Fibroblast of villous mesenchyme (primary cell): ENCODE measurements at places on chromosomes 1 and 21.

GRCh38 chr1:153539395-153540093, 1.2 kb downstream of the S100A5 start:
- DNase-seq = no peak

DNA sequence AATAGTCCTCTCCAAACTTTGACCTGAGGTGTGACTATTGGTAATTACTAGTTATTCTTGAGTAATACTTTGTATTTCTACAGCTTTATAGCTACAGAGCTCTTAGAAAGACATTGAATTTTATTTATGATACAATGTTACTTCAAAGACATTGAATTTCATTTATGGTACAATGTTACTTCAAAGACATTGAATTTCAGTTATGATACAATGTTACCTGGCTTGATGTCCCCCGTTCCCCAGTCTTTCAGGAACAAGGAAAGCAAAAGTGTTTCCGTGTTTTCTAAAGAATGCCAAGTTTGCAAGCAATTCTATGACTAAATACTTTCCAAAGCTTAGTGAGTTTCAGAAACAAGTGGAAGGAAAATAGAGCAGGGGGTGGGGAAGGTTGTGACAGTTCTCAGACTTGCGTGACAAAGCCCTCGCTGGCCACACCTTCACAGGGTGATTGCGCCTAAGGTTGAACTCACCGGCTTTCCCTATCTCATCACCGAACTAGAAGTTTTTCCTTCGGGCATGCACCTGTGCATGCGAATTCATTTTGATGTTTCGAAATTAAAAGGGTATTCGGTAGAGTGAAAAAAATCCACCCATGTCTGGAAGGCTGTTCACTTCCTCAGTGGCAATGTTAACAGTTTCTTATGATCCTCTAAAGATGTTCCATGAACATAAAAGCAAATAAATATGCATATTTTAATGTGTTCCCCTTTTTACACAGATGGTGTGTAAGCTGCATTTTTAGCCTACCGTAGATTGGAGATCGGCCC, 909 bp upstream of the PAXBP1 start:
- DNase-seq = peak; percentile 24

DNA sequence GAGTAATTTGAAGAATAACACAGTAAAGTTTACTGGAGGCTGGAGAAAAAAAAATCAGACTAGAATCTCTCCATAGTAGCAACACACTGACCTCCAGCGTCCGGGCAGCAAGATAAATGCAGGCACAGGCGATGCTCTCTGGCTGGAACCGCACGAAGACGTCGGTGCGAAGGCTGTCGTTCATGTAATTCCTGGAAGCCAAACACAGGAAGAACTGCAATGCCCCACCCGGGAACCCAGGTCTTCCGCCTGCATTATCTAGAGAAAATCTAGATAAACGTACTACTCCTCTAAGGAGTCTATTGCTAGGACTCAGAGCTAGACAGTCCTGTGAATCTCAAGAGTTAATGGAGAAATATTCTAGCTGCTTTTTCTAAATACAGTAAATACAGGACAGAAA, 8.5 kb downstream of the CCNL2 start:
- DNase-seq = no peak

GRCh38 chr1:26378088-26378878, 5.7 kb upstream of the ZNF683 start:
- DNase-seq = peak; percentile 98

DNA sequence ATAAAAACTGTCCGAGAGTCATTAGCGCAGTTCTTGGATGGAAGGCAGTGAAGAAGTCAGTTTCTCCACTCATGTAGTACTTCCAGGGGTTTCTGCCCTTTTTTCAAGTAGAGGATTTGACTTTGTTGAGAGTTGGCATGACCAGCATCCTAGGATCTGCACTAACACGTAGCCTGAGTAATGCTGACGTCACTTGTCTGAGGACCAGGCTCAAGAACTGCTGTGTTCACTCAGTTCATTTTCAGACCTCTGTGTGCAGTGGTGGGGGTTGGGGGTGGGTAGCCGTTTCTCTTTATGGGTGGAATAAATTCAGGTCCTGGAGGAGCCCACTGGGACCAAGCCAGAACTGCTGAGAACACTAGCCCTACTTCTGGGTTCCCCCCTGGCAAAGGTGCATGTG, 53.3 kb downstream of the MRPS6 start:
- DNase-seq = peak; percentile 37

- DNase-seq = no peak
These were observed 17.3 kb downstream of the PCSK9 start for GRCh38 chr1:55056632-55056992.

GRCh38 chr1:104295511-104295910, 545.8 kb downstream of the AMY1C start:
- DNase-seq = no peak

DNA sequence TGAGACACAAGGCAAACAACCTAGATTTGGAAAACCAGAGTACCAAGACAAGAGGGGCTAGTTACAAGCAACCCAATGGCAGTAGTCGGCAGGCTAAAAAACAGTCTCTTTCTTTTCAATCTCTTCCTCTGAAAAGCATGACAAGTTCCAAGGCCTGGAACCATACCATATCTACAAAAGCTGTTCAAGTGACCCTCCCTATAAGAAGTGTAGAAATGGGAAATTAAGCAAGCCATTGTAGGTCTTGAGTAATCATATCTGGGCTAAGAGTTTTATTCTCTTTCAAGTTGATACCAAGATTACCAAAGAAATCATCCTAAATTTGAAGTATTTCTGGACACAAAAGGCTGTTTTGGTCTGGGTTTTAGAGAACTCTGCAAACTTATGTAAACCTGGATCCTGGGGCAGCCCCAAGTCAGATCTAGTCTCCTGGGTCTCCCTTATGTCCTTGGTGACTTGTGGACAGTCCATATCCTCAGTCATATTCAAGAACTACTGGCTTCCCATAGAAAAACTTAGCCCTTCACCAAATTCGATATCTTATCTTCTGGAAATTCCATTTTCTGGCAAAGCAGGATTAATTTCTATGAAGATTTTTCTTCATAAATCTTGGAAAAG, 24.7 kb downstream of the FMO3 start:
- DNase-seq = no peak

GRCh38 chr1:178389441-178389840, 107.3 kb downstream of the CLEC20A start:
- DNase-seq = no peak

GRCh38 chr1:83547901-83548300, 451.0 kb downstream of the TTLL7 start:
- peak; percentile 1 for DNase-seq

DNA sequence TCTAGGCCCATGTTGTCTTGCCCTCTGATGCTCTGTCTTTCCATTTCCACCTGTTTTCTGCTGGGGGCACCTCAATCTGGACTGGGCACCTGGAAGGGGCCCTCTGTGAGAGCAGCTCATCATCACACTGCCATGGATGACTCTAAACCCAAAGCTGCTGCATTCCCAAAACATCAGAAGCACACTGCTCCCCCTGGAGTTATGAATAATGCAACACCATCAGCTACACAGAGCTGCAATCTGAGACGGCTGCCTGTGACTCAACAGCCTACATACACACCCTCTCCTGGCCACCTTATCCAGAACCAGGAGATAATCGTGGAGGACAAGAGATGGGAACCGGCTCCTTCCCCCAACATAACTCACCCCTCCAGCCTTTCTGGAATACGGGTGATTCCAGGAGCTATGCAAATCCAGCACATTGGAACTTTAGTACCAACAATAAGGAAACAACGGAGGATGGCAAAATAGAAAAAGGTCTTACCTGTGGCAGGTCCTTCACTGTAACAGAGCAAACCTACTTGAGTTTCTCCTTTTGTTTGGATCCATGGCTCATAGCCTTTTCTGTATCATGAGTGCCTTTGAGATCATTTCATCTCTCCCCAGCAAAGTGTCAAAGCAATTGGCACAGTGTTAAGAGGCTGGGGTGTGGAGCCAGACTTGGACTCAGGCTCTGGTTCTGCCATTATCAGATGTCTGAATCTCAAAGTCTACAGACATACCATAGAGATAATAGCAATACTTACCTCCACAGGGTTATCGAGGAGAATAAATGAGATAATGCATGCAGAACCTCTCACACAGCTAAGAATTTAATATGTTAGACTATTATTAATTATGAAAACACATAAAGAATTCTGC, 29.3 kb downstream of the AK2 start:
- DNase-seq = peak; percentile 93

DNA sequence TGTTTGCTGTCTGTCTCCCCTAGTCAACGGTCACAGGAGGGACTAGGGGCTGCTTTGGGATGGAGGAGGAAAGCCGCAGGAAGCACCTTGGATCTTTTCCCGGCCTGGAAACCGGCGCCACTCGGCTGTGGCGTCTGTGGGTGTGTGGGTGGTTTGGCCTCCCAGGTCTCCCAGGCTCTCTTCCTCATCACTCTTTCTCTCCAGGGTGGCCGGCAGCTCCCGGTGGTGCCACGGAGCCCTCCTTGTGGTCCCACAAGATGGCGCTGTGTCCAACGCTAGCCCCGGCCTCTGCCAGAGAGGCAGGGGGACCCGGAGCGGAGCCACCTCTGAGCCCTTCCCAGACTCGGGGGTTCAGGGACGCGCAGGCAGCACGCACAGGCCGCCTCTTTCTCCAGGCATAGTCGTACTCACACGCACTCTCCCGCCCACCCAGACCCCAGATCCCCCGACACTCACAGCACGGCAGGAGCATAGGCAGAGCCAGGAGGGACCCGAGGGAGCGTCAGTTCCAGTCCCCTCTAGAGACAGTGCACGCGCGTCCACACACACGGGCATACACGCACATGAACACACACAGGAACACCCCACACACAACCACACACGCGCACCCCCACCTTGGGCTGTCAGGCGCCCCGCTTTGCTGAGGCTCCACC, 31.2 kb downstream of the CDCP2 start:
- peak; percentile 72 for DNase-seq

GRCh38 chr1:244264163-244264562, 187.5 kb downstream of the ADSS2 start:
- DNase-seq = no peak

DNA sequence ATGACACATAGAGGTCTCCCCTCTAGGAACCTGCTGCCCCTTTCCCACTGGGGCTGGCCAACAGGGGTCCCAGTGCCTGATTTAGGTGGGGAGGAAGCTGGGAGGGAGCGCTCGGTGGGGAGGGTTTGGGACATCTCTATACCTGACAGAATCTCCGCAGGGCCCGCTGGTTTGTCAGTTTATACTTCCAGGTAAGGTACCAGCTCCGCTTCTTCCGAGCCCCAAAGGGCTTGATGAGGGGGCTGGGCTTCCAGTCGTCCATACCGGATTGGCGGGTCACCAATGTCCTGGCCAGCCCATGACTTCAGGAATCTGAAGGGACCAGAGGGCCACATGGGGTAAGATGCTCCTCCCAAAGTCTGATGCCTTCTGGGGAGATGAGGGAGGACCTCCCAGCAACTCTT, 672 bp downstream of the POMGNT1 start:
- DNase-seq = no peak

- peak; percentile 50 for DNase-seq
These were observed 119.8 kb downstream of the OSBPL9 start for GRCh38 chr1:51736702-51737101.

DNA sequence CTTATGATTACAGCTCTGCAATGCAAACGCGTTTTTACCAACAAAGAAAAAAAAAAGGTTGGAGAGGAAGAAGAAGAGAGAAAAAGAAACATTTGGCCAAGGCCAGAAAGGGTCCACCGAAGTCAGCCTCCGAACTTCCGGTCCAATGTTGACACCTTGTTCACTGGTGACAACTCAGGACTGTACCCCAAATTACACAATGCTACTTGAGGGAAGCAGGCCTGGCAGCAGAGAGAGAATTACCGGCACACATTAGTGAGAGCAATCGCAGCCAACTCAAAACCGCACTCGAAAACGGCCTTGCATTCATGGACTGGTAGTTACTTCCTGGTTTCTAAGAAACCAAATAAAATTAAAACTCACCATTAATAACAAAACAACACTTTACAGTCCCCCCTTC, 652.5 kb downstream of the KIF26B start:
- no peak for DNase-seq

DNA sequence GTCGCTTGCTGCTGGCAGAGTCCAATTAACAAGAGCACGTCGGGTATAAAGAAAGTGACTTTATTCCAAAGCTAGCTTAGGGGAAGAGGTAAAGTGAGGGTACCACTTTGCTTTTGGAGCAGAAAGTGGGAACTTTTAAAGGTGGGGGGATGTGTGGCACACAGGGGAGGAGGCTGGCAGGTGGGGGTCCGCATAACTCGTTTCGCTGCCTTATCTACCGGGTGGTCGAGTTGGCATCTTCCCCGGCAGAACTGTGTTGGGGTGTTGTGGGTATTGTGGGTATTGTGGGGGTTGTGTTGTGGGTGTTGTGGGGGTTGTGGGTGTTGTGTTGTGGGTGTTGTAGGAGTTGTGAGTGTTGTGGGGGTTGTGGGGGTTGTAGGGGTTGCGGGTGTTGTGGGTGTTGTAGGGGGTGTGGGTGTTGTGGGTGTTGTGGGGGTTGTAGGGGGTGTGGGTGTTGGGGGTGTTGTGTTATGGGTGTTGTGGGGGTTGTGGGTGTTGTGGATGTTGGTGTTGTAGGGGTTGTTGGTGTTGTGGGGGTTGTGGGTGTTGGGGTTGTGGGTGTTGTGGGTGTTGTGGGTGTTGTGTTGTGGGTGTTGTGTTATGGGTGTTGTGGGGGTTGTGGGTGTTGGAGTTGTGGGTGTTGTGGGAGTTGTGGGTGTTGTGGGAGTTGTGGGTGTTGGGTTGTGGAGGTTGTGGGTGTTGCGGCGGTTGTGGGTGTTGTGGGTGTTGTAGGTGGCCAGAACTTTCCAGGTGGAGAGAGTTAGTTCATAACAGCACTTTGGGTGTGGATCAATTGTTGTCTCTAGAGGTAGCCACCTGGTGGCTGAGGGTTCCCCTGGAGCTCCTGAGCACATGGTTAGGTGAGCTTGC, 52.7 kb downstream of the AGPAT3 start:
- DNase-seq = no peak

- DNase-seq = no peak
These were observed 97.1 kb upstream of the CACYBP start for GRCh38 chr1:174902531-174903099.

DNA sequence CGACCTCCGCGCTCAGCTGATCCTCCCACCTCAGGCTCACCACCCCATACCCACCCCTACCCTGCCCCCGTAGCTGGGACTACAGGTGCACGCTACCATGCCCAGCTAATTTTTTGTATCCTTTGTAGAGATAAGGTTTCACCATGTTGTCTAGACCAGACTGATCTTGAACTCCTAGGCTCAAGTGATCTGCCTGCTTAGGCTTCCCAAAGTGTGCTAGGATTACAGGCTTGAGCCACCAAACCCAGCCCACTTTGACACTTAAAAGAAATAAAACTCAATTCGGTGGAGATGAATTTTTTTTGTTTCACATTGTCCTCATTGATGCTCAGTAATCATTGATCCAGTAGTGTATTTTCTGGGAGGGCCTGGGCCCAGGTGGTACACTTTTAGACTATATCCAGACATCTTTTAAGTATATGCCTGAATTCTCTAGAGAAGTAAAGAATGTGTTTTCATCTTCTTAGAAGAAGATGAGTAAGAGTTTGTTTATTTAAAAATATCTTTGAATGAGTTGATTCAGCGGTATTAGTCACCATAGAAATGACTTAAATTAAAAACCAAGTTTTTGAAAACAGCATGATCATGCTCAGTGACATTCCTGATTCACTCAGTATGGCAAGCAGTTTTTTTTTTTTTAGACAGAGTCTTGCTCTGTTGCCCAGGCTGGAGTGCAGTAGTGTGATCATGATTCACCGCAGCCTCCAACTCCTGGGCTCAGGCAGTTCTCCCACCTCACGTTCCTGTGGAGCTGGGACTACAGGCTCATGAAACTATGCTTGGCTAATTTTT, 57.8 kb downstream of the EPB41 start:
- peak; percentile 83 for DNase-seq

GRCh38 chr1:221612047-221612777, 129.7 kb downstream of the DUSP10 start:
- peak; percentile 91 for DNase-seq
